Panc1 (cell line): ENCODE measurements at places on chromosomes 6 and 20. TPM values are rescaled to one million over a fixed set of nuclear protein-coding genes. Genes with fewer than 3 reads are reported as not detected.

The HMGCLL1 gene
- not detected for total RNA-seq

DNA sequence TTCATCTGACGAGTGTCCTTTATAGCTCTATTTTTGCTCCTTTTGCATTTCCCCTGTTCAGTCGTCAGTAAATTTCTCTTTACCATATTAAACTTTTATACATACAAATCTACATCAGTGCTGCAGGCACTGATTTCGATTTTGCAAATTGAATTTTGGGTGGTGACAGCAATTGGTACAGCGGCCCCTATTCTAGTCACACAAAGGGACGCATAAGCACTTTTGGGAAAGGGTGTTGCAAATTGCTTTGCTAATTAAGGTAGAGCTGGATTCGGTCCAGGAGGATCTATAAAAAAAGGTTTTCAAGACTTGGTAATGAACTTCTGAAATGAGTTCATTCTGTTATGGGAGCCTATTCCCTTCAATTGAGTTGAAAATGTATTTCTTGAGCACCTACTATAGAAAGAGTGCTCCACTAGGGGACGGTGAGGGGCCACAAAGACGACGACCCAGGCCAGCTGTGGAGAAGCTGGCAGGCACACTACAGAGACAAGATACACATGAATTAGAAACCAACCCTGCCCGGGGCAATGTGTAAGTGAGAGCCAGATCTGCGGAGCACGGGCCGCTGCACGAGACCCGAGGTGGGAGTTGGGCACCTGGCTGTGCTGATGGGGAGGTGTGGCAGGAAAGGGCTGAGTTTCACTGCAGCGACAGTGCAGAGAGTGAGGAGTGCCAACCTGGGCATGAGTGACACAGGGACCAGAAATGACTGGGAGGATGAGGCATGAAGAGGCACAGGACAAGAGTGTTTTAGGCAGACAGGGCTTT, 5.4 kb downstream of the UQCC2 start:
- peaks cover 8% of the 10 kb centered on the region for H3K4me1 ChIP-seq
- H3K4me3 ChIP-seq = no peak overlapping the region
- H3K27me3 ChIP-seq = no peaks in the 10 kb centered on the region
- DNase-seq = no peak
- peaks cover 7% of the 10 kb centered on the region; the same call in 1 of the 2 replicates for H3K36me3 ChIP-seq

DNA sequence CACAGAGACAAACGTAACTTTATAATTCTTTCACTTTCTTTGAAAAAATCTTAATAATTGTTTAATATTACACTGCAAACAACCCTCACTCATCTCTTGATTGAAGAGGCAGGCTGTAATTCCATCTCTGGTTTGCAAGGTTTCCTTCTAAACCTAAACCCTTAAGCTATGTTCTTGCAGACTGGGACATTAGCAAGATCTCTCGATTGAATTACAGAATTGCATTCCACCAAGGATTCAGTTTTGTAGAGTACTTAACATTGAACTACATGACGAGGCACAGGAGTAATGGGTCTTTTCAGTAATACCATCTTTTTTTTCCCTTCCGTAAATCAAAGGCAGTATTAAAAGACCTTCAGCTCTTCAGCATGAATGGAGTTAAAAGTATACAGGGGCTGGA, 111.6 kb upstream of the EEF1E1 start:
- H3K4me1 ChIP-seq = peaks cover 18% of the 10 kb centered on the region
- no peaks in the 10 kb centered on the region for H3K36me3 ChIP-seq
- peak overlapping the region; percentile 45; the same call in 1 of the 2 replicates for H3K27ac ChIP-seq
- DNase-seq = no peak
- H3K4me3 ChIP-seq = no peak overlapping the region
- no peaks in the 10 kb centered on the region for H3K27me3 ChIP-seq

GRCh38 chr20:60170116-60170515, 211.9 kb downstream of the CDH26 start:
- no peaks in the 10 kb centered on the region for H3K36me3 ChIP-seq
- no peaks in the 10 kb centered on the region for H3K27me3 ChIP-seq
- H3K4me1 ChIP-seq = no peaks in the 10 kb centered on the region
- no peak overlapping the region for H3K27ac ChIP-seq
- DNase-seq = no peak
- no peak overlapping the region for H3K4me3 ChIP-seq

- H3K27ac ChIP-seq = no peak overlapping the region
- H3K36me3 ChIP-seq = no peaks in the 10 kb centered on the region
- H3K27me3 ChIP-seq = no peaks in the 10 kb centered on the region
- peaks cover 18% of the 10 kb centered on the region for H3K4me1 ChIP-seq
Observed at GRCh38 chr6:107642095-107642860, 152.4 kb downstream of the SOBP start.

The VIP gene
- total RNA-seq = not detected

DNA sequence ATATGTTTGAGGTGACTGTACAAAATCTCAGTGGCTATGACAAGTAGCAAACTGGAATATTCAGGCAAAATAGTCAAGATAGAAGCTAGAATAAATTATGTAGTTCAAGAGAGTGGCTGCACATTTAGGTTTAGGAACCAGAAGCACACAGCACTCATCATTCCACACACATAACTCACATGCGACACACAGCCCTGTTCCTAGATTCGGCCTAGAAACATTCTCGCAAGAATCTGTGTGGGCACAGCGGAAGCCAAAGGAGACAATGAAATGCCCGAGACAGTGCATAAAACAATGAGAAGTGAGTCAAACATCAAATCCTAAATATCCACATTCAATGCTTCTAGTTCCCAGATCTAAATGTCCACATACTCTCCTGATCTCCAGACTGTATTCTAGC, 9.5 kb upstream of the SUPT3H start:
- DNase-seq = no peak
- no peaks in the 10 kb centered on the region for H3K4me1 ChIP-seq
- no peaks in the 10 kb centered on the region for H3K36me3 ChIP-seq
- no peak overlapping the region for H3K27ac ChIP-seq
- no peak overlapping the region for H3K4me3 ChIP-seq

DNA sequence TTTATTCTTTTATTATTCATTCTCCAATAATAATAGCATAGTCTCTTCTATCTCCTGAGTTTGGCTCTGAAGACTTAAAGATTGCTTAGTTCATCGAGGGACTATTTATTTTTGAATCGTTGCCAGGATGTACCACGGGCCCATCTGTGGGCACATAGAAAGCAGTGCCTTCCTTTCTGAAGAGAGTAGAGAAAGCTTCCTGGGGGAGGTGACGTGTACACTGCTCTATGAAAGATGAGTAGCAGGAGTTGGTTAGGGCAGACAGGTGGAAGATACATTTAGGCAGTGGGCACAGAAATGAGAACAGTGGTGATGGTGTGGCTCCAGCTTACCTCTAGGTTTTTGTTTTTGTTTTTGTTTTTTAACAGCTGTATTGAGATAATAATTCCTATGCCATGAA, 98.4 kb downstream of the CDKAL1 start:
- no peaks in the 10 kb centered on the region for H3K4me1 ChIP-seq
- no peaks in the 10 kb centered on the region for H3K27me3 ChIP-seq
- H3K4me3 ChIP-seq = no peak overlapping the region
- DNase-seq = no peak
- H3K27ac ChIP-seq = no peak overlapping the region
